ENCODE measurements at places on chromosomes 11 and 22.
A peak's percentile ranks its signal among the peaks of the same experiment; 100 is the strongest.

- DNase-seq: no peak
These were observed 124.6 kb downstream of the FEZ1 start for GRCh38 chr11:125371431-125371935.

DNA sequence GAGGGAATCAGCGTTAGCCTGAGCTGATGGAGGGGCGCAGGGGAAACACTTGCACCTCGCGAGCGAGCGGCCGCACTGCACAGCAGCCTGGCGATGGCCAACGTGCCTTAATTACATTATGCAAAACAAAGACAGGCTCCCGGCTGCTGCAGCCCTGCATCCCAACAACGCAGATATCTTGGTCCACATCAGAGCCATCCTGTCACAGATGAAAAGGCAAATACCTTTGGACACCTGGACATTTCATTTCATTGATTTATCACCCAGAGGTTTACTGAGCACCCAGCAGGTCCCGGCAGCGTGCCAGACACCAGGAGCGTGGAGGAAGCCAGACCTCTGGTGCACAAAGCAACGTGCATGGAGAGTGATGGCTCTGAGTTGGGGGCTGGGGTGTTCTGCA lies 843.0 kb downstream of the TBC1D22A start:
- DNase-seq: peak; percentile 28

DNA sequence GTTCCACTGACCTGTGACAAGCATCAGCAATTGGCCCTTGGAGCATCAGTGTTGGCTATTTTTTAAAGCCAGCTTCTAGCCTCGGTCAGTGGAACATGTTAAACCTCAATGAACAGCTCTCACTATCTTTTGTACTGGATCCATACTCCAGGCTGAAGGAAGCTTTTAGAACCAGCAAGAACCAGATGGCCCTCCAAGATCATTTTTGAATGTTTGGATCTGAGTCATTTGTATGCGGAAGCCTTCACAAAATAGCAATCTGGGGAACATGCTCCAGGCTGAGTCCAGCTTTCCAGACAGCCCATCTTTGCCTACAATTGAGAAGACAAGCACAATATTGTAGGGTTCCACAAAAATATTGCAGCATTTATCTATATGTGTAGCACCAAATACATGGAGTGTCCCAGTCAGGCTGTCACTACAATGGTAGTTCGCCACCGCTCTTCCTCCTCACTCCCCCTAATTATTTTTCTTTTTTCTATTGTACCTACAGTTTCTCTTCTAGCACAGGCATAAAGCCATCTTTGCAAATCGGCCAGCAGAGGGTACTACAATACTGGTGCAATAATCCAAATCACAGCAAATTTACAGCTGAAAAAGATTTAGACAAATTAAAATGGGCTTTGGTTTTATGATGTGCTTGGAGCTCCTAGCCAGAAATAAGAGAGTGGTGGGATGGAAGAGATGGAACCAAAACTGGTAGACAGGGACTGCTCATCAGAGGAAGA lies 177.4 kb upstream of the BLID start:
- no peak for DNase-seq

- DNase-seq: no peak
These were observed 5.8 kb downstream of the MRPL23 start for GRCh38 chr11:1952806-1953482.

DNA sequence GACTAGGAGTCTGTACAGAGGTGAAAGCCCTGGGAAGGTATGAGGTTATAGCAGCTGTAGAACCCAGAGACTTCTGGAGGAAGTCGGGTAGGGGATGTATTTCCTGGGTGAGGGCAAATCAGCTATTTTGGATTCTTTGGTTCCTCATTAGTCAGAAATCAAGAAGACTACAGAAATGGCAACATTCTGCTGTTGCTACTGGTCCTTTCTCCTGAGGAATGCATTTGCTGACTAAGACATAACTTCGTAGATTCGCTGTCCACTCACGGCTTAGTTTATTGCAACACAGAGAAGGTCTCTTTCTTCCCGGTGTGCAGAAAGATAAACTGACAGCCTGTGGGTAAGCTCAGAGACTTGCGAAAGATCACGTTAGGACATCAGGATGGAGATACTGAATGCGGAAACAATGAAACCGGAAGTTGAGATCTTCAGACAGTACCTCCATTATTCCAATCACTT lies 25.3 kb upstream of the SESN3 start:
- DNase-seq: no peak

- no peak for DNase-seq
These were observed 445.1 kb upstream of the ISX start for GRCh38 chr22:34620832-34621231.

GRCh38 chr11:67438158-67438902 lies 848 bp upstream of the PTPRCAP start:
- no peak for DNase-seq

DNA sequence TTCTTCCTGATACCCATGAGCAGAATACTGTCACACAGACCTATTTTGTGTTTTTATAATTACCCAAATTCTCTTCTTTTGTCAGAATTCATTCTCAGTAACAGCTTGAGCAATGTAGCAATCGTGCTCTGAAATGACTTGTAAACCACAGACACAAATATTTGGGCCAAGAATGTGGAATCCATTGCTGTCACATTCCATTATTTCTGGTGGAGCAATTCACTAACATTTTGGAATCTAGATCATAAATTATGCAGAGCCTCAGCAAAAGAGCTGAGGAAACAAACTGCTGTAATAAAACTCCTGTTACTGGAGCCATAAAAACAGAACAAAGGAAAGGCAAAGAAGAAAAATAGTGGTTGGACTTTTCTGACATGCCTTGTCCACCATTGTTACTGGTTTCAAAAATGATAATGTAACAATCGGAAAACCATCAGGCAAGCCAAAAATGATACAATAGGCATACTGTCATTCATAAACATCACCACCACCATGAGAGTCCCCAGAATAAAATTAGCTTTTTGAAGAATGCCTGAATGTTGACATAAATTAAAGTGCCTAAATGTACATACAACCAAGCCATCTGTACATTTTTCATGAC lies 223.4 kb upstream of the PITPNB start:
- DNase-seq: no peak

DNA sequence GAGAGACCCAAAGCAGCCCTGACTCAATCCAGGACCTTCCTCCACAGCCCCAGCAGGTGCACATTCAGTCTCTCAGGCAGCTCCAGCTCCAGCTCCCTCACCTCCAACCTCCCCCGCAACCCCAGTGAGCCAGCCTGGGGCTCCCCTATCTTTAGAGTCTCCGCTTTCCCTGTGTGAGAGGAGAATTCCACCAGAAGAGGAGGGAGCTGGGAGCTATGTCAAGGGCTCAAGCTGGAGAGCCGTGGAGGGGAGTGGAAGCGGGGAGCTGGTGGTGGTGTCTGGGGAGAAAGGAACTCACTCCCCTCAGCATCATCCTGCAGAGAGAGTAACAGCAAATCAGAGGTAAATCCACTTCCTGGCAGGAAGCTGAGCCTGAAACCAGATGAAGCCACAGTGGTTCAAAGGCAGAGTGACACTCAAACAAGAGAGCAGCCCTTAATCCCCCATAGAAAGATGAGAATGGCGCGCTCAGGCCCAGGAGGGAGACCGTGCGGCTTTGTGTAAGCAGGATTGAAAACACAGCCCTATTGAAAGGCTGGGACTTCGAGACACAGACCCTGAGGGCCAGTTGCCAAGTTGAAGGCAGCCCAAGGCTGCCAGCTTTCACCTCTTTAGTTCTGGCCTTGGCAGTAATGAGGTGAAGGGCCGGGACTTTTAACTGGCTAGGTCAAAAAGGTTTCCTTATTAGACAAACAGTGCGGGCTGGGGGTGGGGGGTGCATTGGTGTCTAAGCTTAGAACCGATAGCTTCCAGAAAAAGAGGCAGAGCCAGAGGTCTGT lies 21.4 kb upstream of the CDON start:
- DNase-seq: no peak

DNA sequence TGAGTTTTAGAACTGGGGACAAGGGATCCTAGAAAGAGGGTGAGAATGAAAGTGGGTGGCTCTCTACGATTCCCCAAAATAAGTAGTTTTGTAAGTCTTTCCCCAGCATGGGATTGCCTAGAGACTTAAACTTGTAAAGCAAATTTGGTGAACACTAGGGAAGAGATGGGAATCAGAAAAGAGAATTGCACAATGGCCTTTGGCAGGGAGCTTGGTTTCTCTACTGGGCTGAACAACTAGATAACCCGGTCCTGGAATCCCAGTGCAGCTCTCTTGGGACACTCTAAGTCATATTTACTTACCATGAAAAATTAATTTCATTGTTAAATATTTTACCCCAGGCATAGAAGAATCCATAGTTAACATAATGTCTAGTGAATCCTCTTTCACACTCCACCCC lies 16.5 kb upstream of the USP18 start:
- DNase-seq: no peak

GRCh38 chr22:49449377-49449776 lies 378.3 kb downstream of the BRD1 start:
- DNase-seq: no peak

GRCh38 chr11:69299023-69299461 lies 5.1 kb downstream of the MYEOV start:
- no peak for DNase-seq

- no peak for DNase-seq
These were observed 17.9 kb upstream of the EMID1 start for GRCh38 chr22:29187831-29188230.

DNA sequence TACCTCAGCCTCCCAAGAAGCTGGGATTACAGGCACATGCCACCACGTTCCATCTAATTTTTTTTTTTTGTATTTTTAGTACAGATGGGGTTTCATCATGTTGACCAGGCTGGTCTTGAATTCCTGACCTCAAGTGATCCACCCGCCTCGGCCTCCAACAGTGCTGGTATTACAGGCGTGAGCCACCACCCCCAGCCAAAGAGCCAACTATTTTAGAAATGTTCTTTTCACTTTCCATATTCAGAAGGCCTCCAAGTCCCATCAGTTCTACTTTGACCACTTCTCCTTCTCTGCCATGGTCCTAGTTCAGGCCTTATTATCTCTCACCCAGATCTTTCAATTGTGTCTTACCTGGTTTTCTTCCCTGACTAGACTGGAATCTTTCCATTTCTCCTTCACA lies 48.2 kb downstream of the CCDC83 start:
- no peak for DNase-seq

DNA sequence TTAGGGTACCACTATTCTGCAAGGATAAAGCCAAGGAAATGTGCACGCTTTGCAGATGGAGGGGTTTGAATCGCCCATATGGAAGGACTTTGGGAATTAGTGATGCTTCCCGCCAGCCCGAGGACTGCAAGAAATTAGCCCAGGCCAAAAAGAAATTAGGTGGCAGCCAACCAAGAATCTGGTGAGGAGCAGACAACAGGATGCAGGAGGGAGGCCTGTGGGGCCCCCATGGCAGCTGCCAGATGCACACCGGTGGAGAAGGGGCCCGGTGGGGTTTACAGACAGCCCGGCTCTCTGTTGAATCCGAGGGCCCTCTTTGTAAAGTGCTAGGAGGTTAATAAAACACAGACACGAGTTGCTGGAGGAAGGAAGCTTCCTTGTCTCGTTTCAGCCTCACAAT lies 73.5 kb downstream of the TIMP3 start:
- no peak for DNase-seq

GRCh38 chr11:1072821-1073231 lies 1.8 kb upstream of the MUC2 start:
- no peak for DNase-seq

- no peak for DNase-seq
These were observed 729.3 kb downstream of the NTM start for GRCh38 chr11:132099692-132100091.

DNA sequence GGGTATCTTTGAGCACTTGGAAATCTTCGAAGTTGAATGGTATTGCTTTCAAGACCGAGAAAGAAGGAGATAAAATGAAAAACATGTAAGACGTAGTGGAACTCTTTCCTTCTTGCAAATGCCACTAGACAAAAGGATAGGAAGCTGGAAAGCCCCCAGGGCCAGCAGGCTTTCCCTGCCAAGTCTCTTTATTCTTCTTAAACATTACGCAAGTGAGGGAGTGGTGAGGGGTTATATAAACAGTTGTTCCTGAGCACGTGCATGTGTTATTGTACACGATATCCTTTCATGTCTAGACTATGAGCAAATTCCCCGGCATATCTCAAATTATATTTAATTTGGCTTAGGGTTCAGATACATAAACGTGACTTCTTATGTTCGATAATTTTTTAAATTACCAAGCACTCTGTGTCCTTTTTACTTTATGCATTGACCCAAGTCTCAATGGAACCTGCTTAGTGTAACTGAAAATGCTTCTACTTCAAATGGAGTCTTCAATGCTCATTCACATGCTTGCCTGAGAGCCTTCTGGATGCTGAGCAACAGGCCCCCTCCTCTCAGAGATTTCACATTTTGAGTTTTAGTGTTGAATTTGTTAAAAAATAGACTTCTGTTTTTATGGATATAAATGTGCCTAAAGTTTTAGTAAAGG lies 59.0 kb downstream of the PPP2R1B start:
- DNase-seq: peak; percentile 43

- no peak for DNase-seq
These were observed 186.6 kb upstream of the BDNF start for GRCh38 chr11:27886857-27887256.

GRCh38 chr22:38142606-38143005 lies 32.1 kb upstream of the BAIAP2L2 start:
- no peak for DNase-seq

- DNase-seq: peak; percentile 24
These were observed 115.0 kb downstream of the MN1 start for GRCh38 chr22:27686534-27686933.

GRCh38 chr22:40422558-40423309 lies 52.3 kb downstream of the SGSM3 start:
- no peak for DNase-seq

DNA sequence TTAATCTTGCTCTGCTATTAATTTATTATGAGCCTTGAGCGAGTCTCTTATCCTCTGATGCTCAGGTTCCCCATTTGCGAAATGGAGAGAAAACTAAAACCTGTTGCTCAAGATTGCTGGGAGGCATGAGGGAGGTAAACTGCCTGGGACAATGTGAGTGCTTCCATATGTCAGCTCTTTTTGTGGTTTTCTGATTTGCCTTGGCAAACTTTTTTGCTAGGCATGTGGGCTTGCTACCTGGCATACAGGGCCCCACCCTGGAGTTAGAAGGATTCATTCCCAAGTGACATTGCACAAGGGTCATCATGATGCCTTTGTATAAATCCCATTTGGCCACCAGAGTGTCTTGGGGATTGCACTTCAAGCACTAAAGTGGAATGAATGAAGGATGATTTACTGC lies 22.4 kb downstream of the TSPAN18 start:
- no peak for DNase-seq

DNA sequence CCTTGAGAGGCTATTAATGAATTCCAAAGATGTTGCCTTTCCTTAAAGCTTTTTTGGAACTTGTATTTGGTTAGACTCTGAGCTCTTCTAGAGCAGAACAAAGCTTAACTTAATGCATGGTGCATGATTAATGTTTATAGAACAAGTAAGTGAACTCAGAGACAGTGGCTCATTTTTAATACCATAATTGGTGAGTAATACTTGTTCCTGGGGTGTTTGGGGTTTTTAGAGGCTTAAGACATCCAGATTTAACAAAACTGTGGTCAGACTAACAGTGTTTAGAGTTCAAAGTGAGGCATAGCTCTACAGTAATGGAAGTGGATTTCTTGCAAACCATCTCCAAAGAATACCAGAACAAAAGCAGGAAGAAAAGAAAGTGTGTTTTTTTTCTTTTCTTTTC lies 73.7 kb upstream of the CTSC start:
- DNase-seq: no peak

- DNase-seq: no peak
These were observed 30.2 kb downstream of the C22orf31 start for GRCh38 chr22:29031227-29032011.

GRCh38 chr11:113457784-113458183 lies 17.4 kb downstream of the DRD2 start:
- DNase-seq: no peak

All from breast epithelium (tissue), 4 donors.